ENCODE measurements at places on chromosomes 3 and 15.

GRCh38 chr3:152288681-152289080 lies 20.0 kb downstream of the MBNL1 start:
- DNase-seq, result no peak

GRCh38 chr3:157088601-157089454 lies 71.1 kb downstream of the CCNL1 start:
- peak; percentile 97 for DNase-seq

GRCh38 chr15:38274135-38274534 lies 21.5 kb downstream of the SPRED1 start:
- no peak for DNase-seq

DNA sequence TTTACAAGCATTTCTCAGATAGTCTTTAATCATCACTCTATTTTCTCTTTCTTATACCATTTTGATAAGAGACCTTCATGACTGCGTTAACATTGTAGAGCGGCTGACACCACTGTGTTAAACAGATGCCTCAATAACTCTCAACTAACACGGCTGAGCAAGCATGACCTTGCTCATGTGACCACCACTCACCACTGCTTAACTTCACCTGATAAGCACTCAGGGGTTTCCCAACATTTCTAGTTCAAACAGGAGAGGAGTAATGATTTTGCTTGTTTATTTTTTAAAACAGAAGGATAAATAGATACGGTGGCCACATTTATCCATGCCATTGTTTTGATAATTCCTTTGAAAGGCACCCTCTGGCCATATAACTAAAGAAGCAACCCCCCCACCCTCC lies 37.7 kb upstream of the TMEM45A start:
- no peak for DNase-seq

- peak; percentile 74 for DNase-seq
Measured at GRCh38 chr3:29758434-29759322, 477.8 kb downstream of the RBMS3 start.

- DNase-seq, result no peak
Measured at GRCh38 chr3:13368834-13369233, 51.3 kb downstream of the NUP210 start.

DNA sequence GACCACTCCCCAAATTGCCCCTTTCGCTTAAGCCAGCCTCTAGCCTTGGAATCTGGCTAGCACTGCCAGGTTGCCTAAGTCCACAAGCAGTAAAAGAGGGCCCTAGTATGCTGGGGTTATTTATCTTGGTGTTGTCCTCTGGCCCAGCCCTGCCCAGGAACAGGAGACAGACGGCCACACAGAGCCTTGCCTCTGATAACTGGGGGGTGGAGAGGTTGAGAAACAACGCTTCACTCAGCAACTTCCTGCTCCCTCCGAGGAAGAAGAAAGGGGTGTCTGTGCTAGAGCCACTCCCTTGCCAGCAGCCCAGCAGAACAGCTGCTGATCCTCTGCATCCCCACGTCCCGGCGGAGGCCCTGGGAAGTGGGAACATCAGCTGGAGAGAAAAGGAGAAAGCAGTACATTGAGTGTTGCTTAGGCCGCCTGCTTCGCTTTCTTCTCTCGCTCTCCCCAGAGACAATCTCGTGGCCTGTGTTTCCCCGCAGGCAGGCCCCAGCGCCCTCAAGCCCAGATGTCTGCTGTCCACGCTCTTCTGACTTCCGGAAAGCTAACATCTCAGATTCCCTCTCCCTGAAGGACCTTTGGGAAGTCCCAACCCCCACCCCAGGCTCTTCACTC lies 22.6 kb upstream of the C3orf70 start:
- DNase-seq, result peak; percentile 45

Data from hindlimb muscle (tissue), 1 donor.